ENCODE measurements at places on chromosomes 2 and 18.

DNA sequence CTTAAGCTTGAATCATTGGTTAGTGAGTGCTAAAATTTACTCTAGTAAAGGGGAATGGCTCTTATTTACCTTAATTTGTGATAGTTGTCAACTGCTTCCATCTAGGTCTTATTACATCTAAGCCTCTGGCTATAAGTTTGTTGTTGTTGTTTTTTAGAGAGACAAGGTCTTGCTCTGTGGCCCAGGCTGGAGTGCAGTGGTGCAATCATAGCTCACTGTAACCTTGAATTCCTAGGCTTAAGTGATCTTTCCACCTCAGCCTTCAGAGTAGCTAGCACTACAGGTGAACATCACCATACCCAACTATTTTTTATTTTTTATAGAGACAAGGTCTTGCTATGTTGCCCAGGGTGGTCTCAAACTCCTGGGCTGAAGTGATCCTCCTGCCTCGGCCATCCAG lies 6.6 kb downstream of the HADHA start:
- no peak for DNase-seq

- no peak for DNase-seq
Observed at GRCh38 chr18:74289137-74289536, 2.6 kb downstream of the CYB5A start.

- no peak for DNase-seq
Observed at GRCh38 chr18:58174285-58174684, 130.3 kb downstream of the NEDD4L start.

DNA sequence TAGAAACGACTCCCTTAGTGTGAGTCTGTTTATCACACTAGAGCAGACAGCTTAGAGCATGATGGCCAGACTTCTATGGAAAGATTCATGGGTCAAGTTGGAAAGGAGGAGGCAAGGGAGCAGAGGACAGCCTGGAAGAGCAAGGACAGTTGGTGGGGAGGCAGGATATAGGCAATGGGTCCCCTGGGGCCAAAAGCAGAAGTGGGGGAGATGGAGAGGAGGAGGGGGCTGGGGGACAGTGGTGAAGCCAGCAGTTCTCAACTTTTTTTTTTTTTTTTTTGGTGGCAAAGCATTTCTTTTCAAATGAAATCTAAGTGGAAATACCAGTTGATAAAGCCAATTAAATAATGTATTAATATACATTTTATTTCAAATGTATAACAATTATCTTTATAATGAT lies 197.9 kb downstream of the HRH4 start:
- no peak for DNase-seq

- DNase-seq = no peak
Observed at GRCh38 chr18:78722929-78723710, 256.5 kb upstream of the SALL3 start.

- DNase-seq = no peak
Observed at GRCh38 chr2:217228732-217229131, 368.9 kb upstream of the TNP1 start.

DNA sequence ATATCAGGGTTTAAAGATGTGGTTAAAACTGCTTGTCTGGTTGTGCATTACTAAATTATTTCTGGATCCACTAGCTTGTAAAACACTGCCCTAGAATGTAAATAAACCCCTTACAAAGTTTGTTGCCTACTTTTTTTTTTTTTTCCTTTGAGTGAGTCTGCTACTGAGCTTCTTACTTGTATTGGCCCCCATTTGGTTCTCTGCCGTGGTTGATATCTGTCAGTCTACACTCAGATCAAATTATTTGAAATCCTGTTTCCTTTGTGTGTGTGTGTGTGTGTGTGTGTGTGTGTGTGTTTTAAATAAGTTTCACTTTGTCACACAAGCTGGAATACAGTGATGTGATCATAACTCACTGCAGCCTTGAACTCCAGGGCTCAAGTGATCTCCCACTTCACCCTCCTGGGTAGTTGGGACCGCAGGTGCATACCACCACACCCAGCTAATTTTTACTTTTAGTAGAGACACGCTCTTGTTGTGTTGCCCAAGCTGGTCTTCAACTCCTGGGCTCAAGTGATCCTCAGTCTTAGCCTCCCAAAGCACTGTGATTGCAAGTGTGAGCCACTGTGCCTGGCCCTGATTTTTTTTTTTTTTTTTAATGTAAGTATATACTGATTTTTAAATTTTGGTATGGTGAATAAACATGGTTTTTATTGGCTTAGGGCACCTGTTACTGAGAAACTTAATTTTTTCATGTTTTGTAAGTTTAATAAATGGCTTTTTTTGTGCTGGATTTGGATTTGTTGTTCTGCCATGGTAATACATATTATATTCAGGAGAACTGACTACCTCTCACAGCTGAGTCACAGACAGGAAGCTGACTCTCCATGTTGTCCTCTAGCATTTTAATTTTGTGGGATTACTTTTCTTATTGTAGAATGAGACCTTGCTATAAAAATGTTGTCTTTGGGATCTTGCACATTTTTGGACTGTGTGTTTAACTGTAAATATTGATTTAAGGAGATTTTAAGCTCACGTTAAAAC lies 48.5 kb downstream of the MAP4K4 start:
- DNase-seq = no peak

GRCh38 chr18:46386788-46387187 lies 270.2 kb downstream of the LOXHD1 start:
- no peak for DNase-seq

DNA sequence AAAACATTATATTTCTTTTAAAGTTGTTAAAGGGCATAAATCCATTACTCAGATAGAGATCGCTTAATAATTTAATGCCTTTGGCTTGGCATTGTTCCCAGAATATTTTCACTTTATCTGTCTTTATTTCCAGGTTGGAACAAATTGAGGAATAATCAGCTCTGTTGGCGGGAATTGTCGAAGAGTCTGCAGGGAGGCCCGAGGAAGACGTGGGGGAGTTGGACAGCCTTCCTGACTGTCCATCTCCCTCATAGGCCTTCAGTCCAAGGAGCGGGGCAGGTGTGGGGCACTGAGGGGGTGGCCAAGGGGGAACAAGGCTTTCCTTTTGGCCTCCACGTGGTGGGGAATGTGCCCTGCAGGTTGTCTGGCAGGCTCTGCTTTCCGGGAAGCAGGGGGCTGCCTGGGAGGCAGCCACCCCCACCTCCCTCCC lies 179.6 kb downstream of the ZBTB7C start:
- no peak for DNase-seq

Measured in stimulated activated CD4-positive, alpha-beta T cell treated with anti-CD3 and anti-CD28 coated beads, TNF-alpha, amount 100 ng/mL, for 24 hours (primary cell).